ENCODE measurements at places on chromosomes 12 and 14.

DNA sequence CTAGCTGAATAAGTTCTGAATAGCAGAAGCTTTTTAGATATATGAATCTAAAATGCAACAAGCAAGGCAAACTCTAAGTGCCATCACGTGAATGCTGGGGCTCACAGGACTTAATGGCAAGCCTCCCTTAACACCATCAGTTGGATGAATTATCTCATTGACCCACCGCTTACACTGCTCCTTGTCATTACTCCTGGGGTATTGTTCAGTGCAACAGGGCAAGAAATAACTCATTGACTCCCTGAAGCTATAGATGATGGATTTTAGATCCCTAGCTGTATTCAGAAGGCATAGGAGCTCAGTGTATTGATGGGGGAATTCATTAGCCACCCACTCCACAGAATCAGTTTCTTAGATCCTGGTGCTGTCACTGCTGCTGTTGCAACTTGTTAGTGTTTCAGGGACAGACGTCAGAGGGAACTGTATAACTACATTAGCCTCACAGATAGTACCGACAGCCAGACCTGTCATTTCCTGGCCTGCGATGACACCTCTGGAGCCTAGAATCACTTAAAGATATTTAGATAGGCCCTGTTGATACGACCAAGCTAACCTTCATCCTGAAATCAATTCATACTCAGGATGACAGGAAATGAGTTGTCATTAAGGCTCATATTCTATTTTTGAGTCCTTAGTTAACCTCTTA is 735.3 kb downstream of the DIO2 start:
- H3K27ac ChIP-seq, result no peak overlapping the region
- no peaks in the 10 kb centered on the region for H3K4me1 ChIP-seq
- DNase-seq, result no peak
- no peaks in the 10 kb centered on the region for H3K27me3 ChIP-seq
- no peak overlapping the region for H3K4me3 ChIP-seq

GRCh38 chr12:95529693-95530225 is 21.5 kb downstream of the USP44 start:
- no peaks in the 10 kb centered on the region for H3K4me1 ChIP-seq
- no peaks in the 10 kb centered on the region for H3K27me3 ChIP-seq
- H3K36me3 ChIP-seq, result no peaks in the 10 kb centered on the region
- DNase-seq, result no peak

DNA sequence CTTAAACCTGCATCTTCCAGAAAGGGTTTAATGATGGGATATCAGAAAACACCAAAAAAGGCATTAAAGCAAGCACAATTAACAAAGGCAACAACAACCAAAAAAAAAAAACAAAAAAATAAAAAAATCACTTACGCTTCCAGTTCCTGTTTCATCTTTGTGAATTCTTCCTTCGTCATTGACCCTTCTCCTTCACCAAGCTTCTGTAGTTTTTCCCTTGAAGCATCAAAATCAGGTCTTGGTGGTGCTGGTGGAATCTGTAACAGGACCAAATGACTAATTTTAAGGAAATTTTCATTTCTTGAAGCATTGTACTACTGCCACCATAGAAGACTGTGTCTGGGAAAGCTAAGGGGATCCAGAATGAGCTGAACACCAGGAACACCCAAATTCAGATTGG is 24.5 kb downstream of the SNX6 start:
- no peaks in the 10 kb centered on the region for H3K27me3 ChIP-seq
- H3K4me3 ChIP-seq, result no peak overlapping the region

DNA sequence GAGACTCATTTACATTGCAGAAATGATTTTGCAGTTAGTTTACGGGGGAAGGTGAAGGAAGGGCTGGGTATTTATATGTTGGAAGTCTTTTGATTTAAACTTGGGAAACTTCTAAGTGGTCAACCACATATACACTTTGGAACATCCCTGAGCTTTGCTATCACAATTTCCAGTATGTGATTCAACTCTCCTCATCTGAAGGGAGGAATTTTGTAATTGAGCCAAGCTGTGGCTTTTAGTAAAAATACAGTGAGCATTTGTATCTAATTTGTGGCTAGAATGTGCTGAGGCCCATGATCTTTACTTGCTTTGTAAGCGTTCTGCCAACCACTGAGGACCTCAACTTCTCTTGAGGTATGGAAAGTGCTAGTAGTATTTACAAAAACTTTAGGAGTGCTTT is 235.0 kb upstream of the PDZRN4 start:
- H3K36me3 ChIP-seq, result no peaks in the 10 kb centered on the region
- no peaks in the 10 kb centered on the region for H3K27me3 ChIP-seq
- H3K4me1 ChIP-seq, result no peaks in the 10 kb centered on the region
- no peak overlapping the region for H3K27ac ChIP-seq
- H3K4me3 ChIP-seq, result no peak overlapping the region
- DNase-seq, result no peak

GRCh38 chr14:100069161-100069800 is 4.1 kb downstream of the EVL start:
- no peaks in the 10 kb centered on the region for H3K36me3 ChIP-seq
- no peak overlapping the region for H3K27ac ChIP-seq
- DNase-seq, result no peak
- H3K4me3 ChIP-seq, result no peak overlapping the region
- H3K4me1 ChIP-seq, result no peaks in the 10 kb centered on the region
- H3K27me3 ChIP-seq, result no peaks in the 10 kb centered on the region

Data from uterus (tissue), 4 donors.